ENCODE measurements at places on chromosomes 4 and X.

GRCh38 chr4:15996773-15997172 is 33.8 kb upstream of the FGFBP2 start:
- DNase-seq = no peak

DNA sequence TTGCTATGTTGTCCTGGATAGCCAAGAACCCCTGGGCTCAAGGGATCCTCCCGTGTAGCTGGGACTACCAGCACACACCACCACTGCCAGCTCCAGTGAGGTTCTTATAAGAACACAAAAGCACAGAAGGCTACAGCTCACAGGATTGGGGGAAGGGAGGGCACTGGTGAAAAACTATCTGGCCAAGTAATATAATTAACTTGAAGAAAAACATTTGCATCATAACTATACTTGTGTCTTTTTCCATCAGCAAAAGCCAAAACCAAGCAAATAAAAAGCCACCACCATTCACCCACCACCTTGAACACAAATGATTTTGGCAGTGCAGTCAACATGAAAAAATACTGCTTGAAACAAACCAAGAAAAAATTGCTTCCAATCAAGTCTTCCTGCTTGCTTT is 188.2 kb downstream of the MAML3 start:
- DNase-seq = no peak

- no peak for DNase-seq
Observed at GRCh38 chrX:38672646-38673045, 111.3 kb downstream of the TSPAN7 start.

- DNase-seq = no peak
Observed at GRCh38 chrX:17629519-17629918, 107.8 kb upstream of the SCML1 start.

- no peak for DNase-seq
Observed at GRCh38 chrX:45517090-45517973, 316.7 kb upstream of the DIPK2B start.

- no peak for DNase-seq
Observed at GRCh38 chr4:65370709-65371108, 299.6 kb downstream of the EPHA5 start.

DNA sequence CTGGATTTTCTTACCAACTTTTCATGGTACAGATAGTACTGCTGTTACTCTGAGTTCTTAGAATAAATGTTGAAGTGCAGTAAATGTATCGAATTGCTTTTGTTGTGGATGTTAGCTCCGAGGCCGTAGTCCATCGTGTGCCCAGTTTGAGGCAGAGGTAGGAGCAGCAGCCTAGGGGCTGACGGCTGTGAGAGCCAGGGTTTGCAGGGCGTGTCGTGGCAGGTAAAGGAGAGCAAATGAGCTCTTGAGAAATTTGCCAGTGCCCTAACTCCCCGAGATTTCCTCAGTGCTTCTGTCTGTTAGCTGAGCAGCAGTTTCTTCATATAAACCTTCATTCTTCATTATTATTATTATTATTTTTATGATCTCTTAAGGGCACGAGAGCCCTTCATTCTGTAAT is 21.6 kb downstream of the PRIMPOL start:
- no peak for DNase-seq

GRCh38 chr4:154276496-154276895 is 215.1 kb downstream of the DCHS2 start:
- no peak for DNase-seq

DNA sequence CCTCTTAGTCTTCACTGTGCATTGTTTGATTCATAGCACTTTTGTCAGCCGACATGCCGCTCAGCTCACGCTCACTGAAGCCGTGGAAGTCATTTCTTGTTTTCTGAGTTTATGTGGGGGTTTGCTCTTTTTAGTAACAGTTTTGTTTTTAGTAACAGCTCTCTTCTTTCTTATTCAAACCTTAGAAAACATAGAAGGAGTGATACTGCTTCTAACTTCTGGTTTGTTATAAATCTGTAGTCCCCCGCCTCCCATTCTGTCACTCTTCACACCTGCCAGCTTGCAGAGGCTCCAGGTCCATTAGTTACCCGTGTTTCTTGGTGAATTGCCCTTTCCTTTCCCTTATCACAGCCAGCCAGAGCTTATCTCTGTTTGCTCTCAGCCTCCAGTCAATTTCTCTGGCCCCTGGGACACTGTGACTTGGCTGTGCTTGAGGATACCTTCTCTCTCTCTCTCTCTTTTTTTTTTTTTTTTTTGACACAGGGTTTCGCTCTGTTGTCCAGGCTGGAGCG is 50.5 kb downstream of the GRK4 start:
- no peak for DNase-seq

DNA sequence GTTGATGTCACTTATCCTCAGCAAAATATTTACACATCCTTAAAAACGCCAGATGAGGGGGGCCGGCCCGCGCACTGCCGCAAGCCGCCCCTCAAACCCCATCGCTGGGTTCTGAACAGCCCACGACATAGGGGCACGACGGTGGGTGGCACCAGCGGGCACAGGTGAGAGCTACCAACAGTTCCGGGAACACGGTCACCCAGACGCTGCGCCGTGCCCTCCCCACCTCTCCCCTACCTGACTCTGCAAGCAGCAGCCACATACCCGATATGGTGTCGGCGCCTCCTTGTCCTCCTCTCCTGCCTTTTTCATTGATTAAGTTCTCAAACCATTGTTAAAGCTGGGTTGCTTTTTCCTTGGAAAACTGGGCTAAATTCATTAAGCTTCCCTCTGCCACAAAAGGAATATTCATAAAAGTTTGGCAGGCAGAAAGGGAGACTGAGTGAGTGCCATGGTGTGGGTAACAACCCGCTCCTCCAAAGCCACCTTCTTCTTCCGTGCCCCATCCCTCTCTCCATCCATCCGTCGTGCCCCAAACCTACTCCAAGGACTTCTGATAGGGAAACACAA is 1.4 kb downstream of the RAI2 start:
- no peak for DNase-seq

GRCh38 chr4:10924274-10924673 is 239.7 kb upstream of the CLNK start:
- DNase-seq = no peak

GRCh38 chrX:134013092-134013497 is 27.7 kb upstream of the GPC3 start:
- no peak for DNase-seq

DNA sequence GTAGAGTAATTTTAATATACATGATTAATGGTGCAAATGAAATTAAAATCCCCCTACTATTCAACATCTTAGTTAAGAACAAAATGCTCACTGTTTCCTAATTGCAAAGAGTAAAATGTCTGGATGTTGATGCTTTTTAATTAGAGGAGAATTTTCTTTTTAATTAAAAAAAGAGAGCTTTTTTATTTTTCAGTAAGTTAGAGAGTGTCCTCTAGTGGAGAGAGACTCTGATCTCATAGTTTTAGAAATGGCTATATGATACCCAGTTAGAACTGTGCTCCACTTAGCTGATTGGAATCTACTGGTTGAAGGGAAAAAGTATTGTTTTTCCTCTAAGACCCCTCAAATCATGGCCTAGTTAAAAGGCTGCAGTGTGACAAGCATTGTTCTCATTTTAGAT is 312.0 kb upstream of the MAGEB2 start:
- no peak for DNase-seq

- no peak for DNase-seq
Observed at GRCh38 chrX:107451731-107452130, 2.3 kb downstream of the FRMPD3 start.

GRCh38 chr4:61397174-61397573 is 197.0 kb downstream of the ADGRL3 start:
- no peak for DNase-seq

DNA sequence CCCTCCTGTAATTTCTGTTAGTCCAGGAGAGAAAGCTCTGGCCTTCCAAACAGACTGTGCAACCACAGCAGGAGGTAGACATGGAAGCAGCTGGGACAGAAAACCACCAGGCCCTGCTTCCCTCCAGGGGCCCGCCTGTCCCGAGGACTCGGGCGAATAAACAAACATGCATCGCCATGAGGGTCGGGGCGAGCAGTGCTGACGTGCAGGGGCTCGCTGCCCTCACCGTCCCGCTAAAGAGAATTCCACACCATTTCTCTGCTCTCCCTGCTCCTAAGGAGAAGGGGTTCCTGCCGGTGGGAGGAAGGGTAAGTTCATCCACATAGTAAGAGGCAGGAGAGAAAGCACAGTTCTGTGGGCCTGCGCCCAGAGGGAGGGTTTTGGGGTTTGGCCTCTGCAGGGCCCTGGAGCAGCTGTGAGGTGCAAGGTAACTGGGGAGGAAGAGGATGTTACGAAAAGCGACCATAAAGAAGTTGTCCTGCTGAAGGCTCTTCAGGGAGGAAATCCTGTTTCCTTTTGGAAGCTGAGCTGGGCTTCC is 54.9 kb downstream of the WFS1 start:
- no peak for DNase-seq

DNA sequence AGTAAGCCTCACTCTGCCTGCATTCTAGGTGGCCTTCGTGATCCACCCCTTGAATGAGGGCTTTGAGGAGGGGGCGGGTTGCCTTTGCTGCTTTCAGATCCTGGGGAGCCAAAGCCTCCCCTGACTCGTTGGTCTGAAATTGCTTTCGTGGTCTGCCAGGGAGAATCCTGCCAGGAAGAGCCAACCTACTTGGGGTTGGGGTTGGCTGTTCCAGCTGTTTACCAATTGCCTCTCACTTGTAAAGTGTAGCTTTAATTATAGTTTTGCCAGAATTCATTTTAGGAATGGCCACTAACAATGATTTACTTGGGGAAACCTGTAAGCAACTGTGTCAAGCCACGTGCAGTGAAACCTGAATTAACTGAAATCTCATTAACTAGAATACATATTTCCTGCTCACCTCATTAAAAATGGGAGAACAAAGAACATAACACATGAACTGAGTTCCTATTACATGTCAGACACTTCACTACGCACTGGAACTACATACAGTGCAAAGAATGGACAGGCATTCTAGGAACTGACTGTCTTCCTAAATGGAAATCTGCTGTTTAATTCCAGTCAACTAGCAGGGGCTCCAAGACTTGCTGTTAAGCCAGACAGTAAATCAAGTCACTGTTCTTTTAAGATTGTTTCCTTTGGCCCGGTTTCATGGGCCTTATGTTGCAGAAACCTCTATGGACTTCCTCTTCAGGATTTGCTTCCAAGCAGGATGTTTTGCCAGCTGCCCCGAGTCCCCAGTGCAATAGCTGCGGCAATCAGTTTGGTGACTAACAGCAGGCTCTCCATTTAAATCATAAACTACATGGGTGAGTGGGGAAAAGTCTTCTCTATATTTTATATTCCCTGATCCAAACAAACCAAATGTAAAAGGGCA is 16.4 kb upstream of the NKRF start:
- DNase-seq = no peak

DNA sequence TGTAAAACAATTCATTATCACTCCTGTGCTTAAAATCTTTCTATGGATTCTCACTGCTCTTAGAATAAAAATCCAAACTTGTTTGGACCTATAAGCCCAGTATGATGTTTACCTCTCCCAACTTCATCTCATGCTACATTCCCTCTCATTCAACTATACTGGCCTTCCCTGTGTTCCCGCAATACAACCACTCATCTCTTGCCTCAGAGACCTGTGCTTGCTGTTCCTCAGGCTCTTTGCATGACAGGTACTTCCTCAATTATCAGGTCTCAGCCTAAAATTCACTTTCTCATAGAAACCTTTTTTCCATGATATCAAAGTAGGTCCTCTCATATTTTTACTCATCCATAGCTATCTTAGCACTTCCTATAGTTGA is 71.7 kb downstream of the ENOX2 start:
- no peak for DNase-seq

DNA sequence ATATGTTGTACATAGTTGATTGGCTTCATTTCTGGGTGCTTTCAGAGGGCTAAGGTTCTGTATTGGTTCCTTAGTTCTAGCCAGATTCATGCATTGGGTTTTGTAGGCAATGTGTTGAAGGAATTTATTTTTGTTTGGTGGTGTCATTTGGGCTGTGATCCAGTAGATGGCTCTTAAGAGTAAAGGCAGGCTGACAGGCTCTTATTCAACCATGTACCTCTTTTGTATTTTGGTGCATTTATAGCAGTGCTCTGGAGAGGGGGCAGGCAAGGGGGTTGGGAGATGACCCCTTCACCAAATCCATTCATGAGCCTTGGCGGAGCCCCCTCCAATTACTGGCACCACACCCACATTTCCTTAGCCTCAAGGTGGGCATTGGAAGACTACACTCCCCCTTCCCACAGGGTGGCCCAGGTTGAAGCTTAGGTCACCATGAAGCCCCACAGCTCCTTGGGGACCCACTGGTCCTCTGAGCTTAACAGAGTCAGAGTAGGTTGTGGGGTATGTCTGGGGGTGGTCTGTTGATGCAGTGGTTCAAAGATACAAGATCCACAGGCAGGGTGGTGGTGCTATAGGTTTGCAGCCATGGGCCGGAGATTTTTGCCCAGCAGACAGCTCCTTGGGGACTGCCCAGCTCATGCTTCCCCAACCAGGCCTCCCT is 143.0 kb upstream of the GNPDA2 start:
- no peak for DNase-seq

GRCh38 chr4:2478229-2478628 is 9.3 kb downstream of the RNF4 start:
- no peak for DNase-seq

DNA sequence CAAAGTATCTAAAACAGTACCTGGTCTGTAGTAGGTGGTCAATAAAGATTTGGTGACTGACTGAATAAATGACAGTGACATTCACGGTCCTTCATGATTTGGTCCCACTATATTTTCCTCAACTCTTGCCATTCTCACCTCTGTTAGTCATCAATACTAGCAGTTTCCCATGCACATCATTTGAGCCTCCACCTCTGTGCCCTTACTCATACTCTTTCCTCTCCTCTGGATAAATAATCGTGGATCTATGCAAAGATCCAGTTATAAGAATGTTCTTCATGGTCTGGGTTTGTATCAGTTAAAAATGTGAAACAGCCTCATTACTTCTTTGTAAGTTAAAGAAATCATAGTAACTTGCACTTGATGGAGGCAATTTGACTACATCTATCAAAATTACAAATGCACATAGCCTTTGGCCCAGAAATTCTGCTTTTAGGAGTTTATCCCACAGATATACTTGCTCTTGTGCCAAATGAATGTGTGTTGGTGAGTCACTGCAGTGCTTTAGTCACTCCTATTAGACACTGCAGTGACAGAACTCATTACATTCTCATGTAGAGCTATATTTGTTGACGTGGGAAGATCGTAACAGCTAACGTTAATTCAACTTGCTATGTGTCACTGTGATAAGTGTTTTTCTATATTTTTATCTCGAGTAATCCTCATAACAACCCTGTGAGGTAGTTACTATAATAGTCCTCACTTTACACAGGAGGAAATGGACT is 121.9 kb upstream of the SMIM10 start:
- DNase-seq = no peak

- no peak for DNase-seq
Observed at GRCh38 chr4:89111833-89112563, 665 bp downstream of the TIGD2 start.

DNA sequence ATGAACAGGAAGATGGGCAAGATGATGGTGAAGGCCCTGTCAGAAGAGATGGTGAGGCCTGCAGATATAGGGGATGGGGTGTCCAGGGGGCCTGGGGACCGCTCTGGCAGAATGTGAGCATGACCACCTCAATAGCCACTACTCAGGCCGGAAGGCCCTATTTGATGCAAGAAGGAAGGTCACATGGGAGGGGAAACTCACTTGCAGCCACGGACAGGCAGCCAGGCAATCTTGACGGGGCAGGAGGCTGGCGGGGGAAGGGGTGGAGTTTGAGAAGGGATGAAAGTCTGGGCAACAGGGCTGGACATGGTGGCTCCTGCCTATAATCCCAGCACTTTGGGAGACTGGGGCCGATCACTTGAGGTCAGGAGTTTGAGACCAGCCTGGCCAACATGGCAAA is 8.8 kb downstream of the SASH3 start:
- DNase-seq = no peak

GRCh38 chrX:20585782-20586181 is 319.1 kb upstream of the RPS6KA3 start:
- DNase-seq = no peak

GRCh38 chrX:30762755-30763154 is 109.5 kb downstream of the GK start:
- DNase-seq = no peak
